ENCODE measurements at places on chromosomes 7 and 10. TPM values are rescaled to one million over a fixed set of nuclear protein-coding genes. Genes with fewer than 3 reads are reported as not detected.

DNA sequence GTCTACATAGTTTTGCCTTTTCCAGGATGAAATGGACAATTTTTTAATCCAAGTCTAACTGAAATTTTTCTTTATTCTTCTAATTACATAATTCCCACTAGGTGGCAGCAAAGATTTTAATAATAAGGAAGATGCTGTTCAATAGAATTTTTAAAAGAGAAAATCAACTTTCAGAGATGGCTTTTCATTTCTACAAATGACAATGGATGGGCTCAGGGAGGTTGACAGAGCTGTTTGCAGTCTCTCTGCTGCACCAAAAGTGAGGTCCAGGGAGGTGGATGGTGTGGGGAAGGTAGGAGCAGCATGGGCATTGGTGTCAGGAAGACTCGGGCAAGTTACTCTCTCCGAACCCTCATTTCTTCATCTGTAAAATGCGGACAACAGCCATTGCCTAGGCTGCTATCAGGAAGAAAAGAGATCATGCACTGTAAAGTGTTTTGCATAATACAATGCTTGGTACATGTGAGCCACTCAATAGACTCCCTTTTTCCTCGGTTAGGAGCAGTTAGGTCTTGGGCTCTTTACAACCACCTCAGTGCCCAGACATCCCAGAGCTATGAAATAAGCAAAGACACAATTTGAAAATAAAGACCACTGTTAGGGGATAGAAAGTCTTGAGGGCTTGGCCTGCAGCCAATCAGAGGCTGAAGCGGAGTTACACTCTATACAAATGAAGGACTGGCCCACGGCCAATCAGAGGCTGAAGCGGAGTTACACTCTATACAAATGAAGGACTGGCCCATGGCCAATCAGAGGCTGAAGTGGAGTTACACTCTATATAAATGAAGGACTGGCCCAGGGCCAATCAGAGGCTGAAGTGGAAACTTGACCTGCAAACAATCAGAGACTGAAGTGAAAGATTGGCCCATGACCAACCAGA, 107.1 kb downstream of the ABLIM1 start:
- peak; percentile 45 for DNase-seq

The CFTR gene
- total RNA-seq: under 0.01 TPM

DNA sequence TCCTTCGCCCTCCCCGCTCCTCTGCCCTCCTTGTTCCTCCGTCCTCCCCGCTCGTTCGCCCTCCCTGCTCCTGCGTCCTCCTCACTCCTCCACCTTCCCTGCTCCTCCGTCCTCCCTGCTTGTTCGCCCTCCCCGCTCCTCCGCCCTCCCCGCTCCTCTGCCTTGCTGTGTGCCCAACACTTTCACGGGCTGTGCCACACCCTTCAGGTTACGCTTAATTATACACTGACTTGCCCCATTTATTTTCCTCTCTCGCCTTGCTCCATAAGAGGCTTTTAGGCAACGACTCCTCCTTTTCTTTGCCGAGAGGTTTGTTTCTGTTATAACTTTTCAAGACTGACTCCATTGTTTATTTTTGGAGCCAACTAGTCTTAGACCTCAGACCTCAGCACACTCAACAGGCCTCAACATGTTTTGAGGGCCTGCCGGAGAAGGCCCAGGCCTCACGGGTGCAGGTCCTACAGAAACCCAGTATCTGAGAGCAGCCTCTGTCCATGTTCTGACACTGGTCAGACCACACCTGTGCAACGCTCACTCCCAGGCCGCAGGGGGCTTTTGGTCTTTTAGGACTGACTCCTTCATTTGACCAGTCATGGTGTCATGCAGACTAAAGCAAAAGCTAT, 18.2 kb upstream of the PRKAG2 start:
- DNase-seq: peak; percentile 72

DNA sequence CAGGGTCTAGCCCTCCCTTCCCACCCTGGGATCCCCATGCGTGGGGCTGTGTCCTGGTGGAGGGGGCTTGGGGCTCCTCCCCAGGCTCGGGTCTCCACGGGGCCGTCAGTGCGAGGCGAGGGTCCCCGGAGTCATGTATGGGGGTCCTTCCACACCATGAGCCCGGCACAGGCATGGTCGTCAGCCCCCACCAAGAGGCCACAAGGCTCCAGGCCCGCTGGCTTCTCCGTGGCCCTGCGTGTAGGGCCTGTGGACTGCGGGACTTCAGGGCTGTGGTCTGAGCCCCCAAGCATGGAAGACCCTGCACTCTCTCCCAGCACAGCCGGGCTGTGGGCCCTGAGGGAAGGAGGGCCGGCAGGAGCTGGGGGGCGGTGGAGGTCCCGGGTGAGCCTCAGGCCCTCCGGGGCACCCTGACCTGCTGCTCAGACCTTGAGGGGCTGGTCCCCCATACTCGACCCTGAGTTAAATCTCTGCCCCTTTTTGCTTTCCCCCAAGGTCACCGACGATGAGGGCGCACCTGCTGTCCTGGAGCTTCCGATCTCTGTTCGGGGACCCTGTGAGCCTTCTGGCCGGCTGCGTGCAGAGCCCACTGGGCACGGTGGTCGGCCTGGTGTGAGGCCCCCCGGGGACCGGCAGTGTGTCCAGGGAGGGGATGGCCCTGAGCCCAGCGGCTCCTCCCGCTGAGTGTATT, 19.7 kb downstream of the PWWP2B start:
- no peak for DNase-seq

The PWWP2B gene
- total RNA-seq: 39.4 TPM

DNA sequence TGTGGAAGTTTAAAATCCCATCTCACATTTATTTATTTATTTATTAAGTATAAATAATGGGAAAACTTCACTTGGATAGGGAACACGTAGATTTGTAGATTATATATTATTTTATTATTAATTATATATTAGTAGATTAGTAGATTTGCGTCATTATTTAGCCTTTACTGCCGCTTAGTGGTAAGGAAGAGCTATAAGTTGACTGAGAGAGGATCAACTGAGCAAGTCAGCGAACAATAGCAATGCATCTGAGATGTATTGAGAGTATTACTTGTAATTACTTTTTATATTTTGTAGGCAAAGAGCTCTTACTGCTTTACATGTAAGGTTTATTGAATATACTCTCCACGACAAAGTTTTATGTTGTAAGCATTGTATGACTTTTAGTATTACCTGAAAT, 244.5 kb upstream of the ANKRD30A start:
- peak; percentile 34 for DNase-seq

All from bronchial epithelial cell (primary cell).